Naive thymus-derived CD8-positive, alpha-beta T cell (primary cell): ENCODE measurements at places on chromosomes 1 and 21.

- DNase-seq, result no peak
These were observed 35.2 kb downstream of the HIVEP3 start for GRCh38 chr1:41883507-41883906.

- DNase-seq, result no peak
These were observed 45.7 kb downstream of the TDRD5 start for GRCh38 chr1:179637211-179637860.

- no peak for DNase-seq
These were observed 519.4 kb upstream of the NR5A2 start for GRCh38 chr1:199508072-199508471.

- DNase-seq, result no peak
These were observed 11.5 kb downstream of the ABL2 start for GRCh38 chr1:179217943-179218507.

GRCh38 chr1:171868217-171868803 lies 27.0 kb downstream of the DNM3 start:
- no peak for DNase-seq

DNA sequence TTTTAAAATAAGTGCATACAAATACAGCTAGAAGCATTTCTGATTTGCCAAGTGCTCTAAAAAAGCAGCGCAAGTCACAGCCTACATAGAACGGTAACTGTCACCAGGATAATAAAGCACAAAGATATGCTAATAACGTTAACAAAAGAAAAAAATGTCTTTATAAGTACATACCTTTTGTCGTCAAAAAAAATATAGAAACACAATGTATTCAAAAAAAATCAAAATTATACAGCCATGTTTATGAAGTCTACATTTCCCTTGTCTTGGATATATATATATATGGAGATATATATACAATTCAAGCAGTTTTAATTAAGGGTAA lies 3.2 kb downstream of the IRF2BP2 start:
- DNase-seq, result no peak

DNA sequence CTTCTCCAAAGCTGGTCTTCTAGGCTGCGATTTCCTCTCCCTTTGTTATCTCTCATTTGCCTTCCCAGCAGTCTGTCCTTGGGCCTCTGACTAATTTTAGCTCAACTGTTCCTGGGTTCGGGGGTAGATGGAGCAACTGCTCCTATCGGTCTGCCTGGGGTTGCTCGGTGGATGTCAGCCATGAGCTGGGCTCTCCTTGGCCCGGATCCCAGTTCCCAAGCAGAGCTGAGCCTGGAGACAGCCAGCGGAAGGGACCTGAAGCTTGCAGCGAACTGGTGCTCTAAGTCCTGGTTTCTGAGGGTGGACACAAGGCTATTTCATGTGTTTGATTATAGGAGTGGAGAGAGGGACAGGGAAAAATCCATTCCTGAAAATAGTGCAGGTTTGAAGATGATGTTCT lies 423.0 kb downstream of the RPS6KC1 start:
- no peak for DNase-seq

- DNase-seq, result no peak
These were observed 426.5 kb upstream of the DAB1 start for GRCh38 chr1:57850176-57850940.
